Activated gamma-delta T cell treated with Interleukin-2 at 50 U/mL for 16 hours (primary cell): ENCODE measurements at places on chromosomes 12 and 14.

DNA sequence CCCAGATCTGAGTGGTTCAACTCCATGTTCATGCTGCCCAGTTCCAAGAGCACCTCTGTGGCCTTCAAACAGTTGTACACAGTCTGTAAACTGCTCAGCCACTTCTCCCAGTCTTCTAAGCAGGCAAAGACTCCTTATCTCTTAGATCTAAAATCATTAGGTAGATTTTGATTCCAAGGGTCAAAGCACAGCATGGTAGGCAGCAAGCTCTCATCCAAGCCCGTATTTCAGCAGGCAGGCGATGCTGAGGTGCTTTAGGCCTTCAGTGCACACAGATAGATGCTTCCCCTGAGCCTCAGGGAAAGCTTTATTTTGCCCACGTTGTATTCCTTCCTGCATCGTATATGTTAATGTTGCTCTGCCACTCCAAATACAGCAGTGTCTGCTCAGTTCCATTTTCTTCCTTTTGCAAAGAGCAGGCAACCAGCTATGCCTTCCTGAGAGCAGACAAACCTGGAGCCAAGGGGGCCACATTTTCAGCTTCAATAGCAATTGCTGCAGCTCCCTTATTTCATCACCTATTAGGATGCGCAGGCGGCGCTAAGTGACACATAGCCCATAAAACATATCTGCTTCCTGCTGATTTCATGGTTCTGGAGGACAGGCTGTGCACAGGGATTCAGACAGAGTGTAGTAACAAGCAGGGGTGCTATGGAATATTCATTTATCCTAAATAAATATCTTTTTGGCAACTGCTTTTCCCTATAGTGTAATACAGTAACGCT, 67.5 kb downstream of the ETV6 start:
- DNase-seq = no peak

- DNase-seq = no peak
Observed at GRCh38 chr12:848173-848865, 95.9 kb downstream of the WNK1 start.

DNA sequence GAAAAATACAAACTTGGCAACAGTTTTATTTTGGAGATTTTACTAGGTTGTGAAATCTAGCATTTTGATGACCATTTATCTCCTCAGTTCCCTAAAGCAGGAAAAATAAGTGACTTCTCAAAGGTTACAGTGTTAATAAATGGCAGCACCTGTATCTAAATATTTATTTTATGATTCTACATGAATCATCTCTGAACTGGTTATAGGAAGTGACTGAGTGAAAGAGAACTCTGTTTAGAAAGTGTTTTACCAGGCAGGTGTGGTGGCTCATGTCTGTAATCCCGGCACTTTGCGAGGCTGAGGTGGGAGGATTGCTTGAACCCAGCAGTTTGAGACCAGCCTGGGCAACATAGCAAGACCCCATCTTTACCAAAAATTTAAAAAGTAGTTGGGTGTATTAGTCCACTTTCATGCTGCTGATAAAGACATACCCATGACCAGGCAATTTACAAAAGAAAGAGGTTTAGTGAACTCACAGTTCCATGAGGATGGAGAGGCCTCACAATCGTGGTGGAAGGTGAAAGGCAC, 26.3 kb downstream of the MIPOL1 start:
- no peak for DNase-seq

- no peak for DNase-seq
Observed at GRCh38 chr14:64340560-64341196, 46.5 kb upstream of the ESR2 start.

DNA sequence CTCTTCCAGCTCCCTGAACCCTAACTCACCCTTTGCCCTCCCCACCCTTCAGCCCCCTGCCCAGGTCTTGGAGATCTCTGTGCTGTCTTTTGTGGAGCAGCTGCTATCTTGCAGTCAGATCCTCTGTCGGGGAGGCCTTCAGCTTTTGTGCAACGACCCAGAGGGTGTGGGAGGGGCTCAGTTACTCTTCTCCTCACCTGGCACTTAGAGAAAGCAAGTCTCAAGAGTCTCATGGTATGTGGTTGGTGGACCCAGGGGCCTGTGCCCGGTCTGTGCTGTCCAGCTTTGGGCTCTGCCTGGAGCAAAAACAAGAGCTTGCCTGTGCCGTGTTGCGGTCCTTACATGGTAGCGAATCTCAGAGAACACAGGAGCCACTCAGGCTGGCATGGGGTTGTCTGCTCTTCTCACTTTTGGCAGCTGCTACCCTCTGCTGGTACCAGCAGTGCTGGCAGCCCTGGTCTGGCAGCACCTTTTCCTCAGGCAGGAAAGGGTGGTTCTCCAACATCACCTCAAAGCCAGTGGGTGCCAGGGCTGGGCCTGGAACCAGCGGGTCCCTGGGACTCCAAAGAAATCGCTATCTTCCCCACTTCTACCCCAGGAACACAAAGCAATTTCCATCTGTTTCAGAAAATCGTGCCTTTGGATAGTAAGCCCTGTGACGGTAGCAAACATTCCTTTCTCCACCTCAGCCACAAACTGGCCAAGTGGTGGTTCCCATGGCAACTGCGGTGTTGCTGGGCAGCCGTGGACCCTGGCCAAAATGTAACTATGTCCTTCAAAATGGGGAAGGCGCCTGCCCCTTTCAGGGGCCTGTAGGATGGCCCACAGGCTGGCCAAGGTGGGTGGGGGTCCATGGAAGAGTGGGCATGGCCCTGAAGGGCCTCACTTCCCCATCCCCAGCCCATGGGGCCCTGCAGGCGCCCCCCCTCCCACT, 90.0 kb downstream of the RIN3 start:
- peak; percentile 50 for DNase-seq

DNA sequence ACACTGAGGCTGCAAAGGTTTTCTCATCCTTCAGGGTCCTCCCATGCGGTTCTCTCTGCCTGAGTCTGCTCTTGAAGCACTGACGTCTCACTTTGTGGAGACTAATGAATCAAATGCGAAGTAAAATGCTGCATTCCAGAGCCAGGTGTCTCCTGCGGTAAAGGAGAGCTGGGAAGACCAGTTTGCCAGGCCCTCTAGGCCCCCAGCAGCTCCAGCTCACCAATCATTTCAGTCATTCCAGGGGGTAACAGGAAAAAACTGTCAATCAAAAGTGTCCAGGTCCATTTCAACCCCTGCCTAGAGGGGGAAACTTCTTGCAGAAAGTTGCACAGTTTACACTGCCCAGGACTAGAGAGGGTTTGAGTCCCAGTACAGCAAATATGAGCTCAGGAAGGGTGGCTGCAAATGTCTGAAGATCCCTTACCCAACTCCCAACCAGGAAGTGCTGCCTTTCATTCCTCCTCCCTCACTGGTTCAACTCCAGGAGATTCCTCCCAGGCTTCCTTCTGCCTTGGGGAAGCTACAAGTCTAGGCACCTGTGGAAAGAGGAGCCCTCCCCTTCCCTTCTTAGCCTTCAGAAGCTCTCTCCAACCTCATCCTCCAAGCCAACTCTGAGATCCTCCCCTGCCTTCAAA, 2.7 kb upstream of the NXPH4 start:
- no peak for DNase-seq

DNA sequence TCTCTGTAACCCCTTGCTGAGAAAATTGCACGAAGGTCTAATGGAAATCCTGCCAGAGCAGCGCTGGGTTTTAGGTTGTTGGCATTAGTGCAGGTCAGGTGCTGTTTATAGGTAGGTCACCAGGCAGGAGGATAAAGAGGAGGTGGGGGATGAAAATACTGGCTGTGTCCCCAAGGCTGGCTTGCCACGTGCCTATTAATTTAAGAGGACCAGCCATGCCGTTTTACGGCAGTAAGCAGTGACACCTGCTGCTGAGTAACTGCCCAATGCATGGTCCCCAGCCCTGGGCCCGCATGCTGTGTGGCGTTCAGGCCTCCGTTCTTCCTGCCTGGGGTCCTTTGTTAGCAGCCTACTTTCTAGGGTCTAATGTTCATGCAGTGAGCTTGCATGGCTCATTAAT, 67.2 kb downstream of the WDR20 start:
- DNase-seq = no peak

DNA sequence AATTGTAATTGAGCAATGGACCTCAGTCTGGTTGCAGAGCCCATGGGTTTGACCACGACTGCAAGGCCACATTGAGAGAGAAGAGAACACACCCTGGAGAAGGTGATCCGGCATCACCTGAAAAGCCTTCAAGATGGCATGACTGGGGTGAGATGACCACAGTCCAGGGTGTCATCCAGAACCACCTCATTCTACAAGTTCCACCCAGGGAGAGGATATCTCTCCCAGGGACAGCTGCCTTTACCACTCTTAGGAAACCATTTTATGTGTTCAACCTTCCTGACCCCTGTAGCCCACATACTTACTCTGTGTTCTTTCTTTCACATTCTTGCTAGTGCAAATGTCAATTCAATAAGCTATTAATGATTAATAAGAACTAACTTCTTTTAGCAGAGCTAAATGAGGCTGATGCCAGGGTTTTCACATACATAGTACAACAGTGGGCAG, 43.4 kb upstream of the CPM start:
- no peak for DNase-seq

DNA sequence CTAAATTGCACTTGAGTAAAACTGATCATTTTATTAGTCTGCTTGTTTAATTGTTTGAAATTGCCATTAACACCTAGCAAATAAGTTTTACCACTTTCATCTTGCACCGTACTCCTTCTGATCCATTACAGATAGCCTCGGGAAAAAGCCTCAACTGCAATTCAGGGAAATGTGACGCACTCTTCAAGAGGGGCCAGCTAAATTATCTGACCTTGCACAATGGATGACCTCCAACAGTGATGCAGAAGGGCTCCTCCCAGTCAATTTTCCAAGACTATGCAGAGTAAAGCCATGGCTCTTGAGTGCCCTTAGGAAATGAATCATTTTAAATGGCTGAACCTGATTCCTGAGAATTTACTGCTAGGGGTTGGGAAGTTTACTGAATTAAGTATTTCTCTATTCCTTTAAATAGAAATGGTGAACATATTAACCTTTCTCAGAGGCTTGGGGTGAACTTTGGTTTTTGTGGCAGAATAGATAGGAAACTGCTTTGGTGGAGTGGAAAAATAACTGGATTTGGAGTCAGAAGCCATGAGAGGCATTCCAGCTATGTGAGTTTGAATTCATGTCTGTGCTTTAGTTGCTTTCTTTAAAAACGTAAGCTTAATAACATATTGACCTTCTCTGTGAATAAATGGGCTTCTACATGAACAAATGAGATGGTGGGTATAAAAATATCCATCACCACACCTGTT, 64.8 kb upstream of the OVCH1 start:
- DNase-seq = no peak

DNA sequence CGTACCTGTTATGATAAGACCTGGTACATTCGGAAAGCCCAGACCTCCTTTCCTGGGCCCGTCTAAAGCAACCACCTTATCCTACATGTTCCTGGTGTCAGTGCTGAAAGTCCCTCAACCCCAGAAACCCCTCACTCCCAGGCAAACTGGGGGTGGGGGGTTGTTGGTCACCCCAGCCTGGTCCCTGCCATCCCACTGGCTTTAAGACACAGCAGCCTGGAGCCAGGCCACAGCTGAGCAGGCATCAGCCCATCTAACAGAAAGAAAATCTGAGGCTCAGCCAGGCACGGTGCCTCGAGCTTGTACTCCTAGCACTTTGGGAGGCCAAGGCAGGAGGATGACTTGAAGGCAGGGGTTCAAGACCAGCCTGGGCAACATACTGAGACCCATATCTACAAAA, 4.5 kb downstream of the SELPLG start:
- DNase-seq = no peak

GRCh38 chr14:69093631-69094421, 59.1 kb downstream of the DCAF5 start:
- DNase-seq = no peak

DNA sequence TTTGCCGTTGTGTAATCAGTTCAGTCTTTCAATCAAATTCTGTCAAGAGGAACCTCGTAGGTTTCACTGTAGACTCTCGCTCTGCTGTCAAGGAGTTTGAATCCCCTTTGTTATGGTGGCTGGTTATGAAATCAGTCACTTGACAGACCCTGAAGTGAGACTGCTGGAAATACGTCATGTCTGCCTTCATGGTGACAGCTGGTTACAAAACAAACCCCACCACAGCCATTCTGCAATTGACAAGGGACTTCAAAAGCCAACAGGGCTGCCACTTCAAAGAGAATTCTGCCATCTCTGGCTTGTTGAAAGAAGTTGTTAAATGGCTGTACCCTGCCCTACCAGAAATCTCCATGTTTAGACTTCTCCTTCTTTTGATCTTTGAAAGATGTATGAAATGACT, 286.9 kb downstream of the ERC1 start:
- peak; percentile 36 for DNase-seq

GRCh38 chr12:103503546-103504480, 8.0 kb upstream of the C12orf42 start:
- peak; percentile 50 for DNase-seq

DNA sequence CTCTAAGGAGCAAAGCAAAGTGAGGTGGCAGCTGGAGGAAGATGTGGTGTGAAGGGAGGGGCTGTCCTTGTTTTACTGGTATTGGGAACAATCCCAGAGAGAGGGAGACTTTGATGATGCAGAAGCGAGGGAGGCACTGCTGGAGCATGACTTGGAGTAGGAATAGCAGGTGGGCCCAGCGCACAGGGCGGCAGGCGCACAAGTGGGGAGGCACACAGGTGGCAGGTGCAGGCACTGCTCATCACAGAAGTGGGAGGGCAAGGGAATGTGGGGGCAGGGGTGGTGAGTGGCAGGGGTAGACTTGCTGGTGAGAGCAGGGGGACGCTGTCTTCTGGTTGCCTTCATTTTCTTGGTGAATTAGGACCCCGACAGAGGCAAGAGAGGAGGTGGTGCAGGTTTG, 11.5 kb upstream of the IFI27 start:
- no peak for DNase-seq

- DNase-seq = no peak
Observed at GRCh38 chr12:114167431-114167830, 201.3 kb upstream of the RBM19 start.

DNA sequence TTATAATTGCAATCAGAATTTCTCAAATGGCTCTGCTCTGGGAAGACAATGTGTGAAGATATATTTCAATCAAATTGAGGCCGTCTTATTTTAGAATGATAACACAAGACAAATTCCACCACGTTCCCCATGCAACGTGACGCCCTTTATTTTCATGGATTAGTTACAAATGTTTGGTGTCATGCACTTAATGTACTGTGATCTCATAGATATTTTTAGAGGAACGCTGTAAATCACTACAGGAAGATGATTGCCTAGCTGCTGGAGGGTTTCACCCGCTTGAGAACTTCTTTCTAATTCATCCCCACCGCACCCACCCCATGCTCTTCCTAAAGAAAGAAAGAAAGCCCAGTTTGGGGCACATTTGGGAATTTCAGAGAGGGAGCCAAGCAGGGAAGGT, 117.2 kb downstream of the PLXNC1 start:
- DNase-seq = no peak

GRCh38 chr12:96889273-96889933, 17.7 kb upstream of the NEDD1 start:
- DNase-seq = no peak

GRCh38 chr12:107361970-107362369, 268.6 kb upstream of the CRY1 start:
- no peak for DNase-seq

DNA sequence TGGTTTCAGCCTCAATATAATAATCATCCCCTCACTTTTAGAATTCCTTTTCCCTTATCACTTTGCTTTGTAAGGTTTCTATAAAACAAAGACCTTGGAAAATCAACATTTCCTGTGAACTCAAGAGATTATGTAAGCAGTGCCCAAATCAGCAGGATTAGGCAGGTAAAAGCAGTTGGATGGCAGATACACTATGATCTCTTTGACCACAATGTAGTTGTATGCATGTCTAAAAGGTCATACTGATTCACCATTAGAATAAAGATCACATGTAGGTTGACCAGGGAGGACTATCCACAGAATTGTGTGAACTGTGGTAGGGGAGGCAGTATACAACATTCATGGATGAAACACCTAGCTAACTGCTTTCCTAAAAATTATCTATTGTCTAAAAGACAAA, 57.5 kb downstream of the DENND5B start:
- no peak for DNase-seq

- DNase-seq = no peak
Observed at GRCh38 chr12:120369603-120370342, 809 bp upstream of the MSI1 start.
